CD4-positive, alpha-beta T cell treated with Interleukin-21 for 1 hour (primary cell): ENCODE measurements at places on chromosomes 12 and 14.

DNA sequence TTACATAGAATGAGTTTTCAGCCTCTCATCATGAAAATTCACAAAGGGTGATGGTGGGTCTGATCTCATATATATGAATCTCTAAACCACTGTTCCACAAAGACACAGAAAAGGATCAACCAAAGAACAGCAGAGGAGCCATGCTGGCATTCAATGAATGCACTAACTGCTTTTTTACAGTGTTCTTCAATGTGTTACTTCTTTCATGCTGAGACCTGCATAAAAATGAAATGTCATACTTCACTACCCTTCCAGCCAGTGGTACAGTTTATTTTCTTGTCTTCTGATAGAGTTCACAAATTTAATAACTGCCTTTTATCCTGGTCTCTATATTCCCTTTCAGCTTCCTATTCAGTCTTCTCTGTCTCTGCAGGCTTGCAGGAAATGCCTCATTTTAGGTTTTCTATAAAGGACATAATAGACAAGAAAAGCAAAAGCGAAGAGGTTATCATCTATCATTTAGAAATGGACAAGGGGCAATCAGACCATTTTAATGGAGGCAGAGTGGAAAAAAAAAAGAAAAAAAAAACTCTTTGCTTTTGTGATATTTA lies 836.7 kb upstream of the FOXG1 start:
- DNase-seq, result no peak

DNA sequence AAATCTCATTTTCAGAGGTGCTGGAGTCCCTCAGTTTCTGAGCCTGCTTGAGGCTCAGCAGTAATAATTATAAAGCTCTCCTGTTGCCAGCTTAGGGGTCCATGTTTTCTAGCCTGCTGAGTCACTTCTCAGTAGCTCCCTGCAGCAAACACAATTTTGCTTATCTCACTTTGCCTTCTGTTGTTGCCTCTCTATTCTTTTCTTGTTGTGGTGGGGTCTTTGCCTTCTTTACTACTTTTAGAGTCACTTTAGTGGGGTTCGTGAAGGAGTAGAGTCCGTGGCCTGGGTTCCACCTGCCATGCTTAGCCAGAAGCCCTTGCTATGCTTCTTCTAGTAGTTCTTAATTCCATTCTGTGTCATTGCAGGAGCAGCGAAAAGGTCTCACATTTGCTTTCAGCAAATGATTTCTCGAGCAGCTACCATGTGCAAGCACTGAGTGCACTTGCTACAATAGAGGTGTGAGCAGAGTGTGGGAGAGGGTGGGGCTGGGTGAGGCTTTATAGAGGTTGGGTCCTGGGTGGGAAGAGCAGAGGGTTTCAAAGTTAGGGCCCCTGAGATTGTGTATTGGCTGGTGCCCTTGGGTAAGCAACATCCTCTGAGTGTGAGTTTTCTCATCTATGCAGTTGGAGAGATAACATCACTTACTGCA lies 114.3 kb downstream of the ADCK1 start:
- DNase-seq, result no peak

DNA sequence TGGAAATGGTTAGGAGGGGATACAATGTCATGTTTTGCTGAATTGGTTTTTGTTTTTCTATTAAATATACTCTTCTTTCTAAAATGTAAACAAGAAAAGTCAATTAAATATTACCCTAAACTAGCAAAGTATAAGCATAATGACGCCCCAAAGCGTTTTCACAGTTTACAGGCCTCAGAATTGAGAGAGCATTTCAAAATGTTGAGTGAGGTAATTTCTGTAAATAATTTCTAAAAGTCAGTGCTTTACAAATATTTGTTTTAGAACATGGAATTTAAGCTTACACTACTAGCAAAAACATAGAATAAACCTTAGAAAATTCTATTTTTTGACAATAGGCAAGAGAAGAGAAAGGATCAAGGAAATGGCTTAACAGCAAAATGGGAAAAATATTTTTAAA lies 958.4 kb upstream of the USP15 start:
- no peak for DNase-seq

GRCh38 chr12:80549298-80549697 lies 105.3 kb downstream of the PTPRQ start:
- no peak for DNase-seq

DNA sequence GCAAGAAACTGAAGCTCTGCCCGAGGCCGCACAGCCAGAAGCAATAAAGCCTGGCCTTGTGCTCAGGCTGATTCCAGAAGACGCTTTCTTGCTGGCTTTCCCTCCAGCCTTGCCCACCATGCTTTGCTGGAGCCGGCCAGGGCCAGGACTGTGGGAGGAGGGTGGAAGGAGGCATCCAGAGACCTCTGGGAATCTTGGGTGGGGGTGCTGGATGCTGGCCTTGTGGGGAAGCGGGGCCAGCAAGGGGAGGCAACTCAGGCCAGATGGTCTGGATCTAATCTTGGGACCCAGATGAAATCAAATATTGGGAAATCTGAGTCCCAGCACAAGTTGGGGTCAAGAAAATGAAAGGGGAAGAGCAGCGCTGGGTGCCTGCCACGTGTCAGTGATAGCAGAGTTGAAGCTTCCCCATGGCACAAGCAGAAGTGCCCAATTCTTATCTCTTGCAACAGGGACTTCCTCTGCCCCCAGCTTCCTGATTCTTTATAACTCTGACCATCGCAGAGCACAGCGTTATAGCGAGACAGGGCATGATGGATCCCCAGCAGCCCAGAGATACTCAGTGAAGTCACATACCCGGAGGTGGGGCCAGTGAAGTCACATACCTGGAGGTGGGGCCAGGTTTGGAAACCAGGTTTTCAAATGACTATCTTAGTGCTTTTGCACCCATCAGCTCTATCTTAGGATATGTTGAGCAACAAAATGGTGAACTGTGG lies 6.4 kb upstream of the RABGGTA start:
- DNase-seq, result no peak

DNA sequence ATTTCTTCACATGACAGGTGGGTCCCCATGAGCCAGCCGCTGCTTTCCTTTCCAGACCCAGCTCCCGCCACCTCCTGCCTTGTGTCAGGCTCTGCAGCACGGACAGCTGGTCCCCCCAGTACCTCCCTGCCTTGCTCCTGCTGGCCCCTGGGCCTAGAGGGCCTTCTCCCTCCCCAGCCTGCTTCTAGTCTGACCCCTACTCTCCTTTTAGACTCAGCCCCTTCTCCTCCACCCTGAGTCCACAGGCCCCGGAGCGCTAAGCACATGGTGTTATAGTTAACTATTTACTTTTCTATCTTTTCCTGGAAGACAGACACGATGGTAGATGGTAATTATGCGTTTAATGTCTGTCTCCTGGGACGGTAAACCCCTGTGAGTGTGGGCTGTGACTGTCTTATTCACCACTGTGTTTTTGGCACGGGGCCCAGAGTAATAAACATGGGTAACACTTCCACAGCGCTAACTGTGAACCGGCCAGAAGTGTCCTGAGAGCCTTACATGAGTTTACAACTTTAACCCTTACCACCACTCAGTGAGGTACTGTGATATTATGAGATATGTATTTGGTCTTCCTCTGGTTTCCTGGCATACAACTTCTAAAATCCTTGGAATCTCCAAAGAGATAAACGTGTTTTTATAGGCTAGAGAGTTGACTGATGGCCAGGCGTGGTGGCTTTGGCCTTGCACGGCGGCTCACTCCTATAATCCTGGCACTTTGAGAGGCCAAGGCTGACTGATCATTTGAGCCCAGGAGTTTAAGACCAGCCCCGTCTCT lies 41.2 kb downstream of the DGLUCY start:
- DNase-seq, result peak; percentile 43

GRCh38 chr14:43411841-43412240 lies 1095.2 kb downstream of the FSCB start:
- no peak for DNase-seq

DNA sequence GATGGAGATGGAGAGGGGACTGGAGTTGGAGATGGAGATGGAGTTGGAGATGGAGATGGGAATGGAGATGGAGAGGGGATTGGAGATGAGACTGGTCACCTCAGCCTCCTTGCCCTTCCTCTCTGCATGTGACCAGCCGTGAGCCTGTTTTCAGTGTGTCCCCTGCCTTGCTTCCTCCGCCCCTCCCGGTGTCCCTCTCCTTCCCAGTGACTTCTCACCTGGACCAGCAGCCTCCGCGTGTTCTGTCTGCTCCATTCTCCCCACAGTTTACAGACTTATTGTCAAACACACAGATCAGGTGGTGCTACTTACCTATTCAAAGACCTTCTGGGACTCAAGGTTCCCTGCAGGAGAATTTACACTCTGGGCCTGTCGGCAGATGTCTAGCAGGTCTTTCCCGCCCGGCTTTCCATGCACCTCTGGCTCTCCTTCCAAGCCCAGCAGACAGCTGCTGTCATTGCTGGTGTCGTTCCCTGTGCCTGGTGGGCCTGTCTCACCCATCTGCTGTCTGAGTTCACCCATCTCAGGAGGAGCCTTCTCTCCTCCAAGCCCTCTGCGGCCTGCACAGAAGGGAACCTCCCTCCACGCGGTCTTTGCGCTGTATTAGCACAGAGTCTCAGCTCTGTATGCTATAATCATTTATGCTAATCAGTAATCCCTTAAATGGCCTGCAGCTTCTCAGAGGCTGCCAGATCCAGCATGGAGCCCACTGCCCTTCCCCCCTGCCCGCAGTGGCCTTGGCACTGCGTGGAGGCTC lies 62.1 kb downstream of the ADGRD1 start:
- DNase-seq, result no peak

DNA sequence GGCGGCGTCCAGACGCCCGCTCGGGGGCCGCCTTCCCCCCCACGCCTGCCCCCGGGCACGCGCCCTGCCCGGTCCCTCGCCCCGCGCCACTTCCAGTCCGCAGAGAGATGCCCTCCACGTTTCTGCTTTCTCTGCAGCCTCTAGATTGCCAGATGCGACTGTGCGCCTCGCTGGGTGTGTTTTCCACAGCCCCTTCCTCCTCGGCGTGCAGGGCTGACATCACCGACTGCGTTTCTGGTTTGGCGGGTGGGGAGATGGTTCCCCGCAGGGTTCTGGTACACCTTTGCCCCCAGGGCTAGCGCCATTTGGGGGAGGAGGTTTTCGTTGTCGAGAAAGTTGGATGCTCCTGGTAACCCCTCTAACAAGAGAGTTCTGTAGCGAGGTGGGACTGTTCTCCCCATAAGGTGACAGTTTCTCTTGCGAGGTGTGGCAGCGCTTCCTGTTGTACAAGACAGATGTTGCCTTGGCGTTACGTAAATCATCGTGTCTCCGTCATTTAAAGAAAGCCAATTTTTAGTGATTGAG lies 1.5 kb downstream of the CALM1 start:
- peak; percentile 77 for DNase-seq

DNA sequence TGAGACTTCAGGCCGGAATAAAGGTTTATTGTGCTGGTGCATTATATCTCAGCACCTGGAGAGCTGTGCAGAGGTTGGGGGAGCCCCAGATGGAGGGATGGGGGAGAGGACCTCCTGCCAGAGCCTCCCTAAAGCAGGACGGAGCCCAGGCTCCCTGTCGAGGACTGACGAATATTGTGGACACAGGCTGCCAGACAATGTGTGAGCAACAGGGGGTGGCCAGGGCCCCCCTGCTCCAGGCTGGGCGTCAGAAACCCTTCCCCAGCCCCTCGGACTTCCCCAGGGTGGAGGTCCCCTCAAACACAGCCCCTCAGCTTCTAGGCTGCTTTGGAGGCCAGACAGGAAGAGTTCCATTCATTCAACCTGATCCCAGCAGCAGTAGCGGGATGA lies 8.0 kb downstream of the TMEM119 start:
- DNase-seq, result no peak

DNA sequence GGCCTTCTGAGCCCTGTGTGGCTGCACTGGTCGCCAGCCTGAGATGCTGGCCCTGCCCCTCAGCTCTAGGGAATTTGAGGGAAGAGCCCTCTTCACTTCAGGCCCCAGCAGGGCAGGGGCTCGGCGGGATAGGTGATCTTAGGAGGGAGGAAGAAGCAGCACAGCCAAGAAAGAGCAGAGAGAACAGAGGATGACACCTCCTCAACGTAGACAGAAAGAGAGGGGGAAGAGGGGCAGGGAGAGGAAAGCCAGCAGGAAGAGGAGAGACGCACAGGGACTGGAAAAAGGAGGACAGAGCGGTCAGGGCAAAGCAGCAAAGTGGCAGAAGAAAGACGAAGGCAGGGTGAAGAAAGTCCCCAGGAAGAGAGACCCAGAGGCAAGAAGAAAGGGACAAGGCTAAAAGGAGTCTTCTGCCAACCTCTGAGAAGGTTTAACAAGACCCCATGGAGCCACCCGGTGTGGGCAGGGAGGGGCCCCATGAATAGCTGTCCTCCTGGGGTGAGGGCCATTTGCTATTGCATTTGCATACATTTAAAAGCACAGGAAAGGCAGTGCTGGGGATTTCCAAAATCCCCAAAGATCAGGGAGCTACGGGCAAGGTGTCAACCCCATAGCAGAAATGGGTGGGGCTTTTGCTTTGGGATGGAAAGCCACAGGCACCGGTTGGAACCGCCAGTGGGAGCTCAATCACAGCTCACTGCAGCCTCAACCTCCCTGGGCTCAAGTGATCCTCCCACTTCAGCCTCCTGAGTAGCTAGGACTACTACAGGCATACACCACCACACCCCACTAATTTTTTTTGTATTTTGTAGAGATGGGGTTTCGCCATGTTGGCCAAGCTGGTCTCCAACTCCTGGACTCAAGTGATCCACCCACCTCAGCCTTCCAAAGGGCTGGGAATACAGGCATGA lies 22.7 kb downstream of the CMKLR1 start:
- DNase-seq, result no peak

DNA sequence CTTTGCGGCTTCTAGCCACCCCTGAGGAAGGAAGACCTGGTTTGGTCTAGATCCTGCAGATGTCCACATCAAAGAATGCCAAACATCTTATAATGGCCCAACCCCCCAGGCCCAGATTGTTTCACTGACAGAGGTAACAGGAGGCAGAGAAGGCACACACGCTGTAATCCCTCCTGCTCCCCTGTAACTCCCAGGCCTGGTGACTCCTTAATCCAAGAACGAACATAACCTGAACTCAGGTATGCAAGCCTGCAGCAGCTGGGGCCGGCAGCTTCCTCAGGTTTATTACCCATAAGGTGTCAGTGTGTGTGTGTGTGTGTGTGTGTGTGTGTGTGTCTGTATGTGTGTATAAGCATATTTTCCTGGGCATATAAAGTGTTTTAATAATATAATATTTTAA lies 52.7 kb downstream of the ERH start:
- DNase-seq, result no peak
